ENCODE measurements at places on chromosomes 5 and 9.

DNA sequence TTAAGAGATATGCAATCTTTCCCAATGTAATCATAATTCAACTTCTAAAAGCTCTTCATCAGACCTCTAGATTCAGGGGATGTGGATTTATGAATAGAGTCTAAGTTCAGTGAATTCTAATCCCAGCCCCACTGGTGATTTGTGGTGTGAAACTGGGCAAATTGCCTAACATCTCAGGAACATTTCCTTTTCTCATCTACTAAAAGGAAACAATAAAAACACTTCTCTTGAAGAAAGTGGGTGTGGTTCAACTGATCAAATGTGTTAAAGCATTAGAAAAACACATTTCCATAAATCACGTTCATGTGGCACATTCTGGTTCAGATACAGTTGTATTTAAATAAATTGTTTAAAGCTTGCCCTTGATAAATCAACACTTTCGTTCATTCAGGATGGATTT is 631.7 kb upstream of the CDH6 start:
- no peak for DNase-seq

GRCh38 chr5:2883771-2884170 is 132.3 kb upstream of the IRX2 start:
- peak; percentile 4 for DNase-seq

GRCh38 chr9:14715102-14715501 is 7.4 kb downstream of the CER1 start:
- DNase-seq = no peak

GRCh38 chr5:2300421-2300820 is 417.7 kb upstream of the IRX4 start:
- DNase-seq = no peak

- DNase-seq = no peak
Measured at GRCh38 chr9:130368631-130369103, 76.1 kb upstream of the ASS1 start.

- no peak for DNase-seq
Measured at GRCh38 chr5:86244153-86244552, 373.6 kb upstream of the COX7C start.

GRCh38 chr5:164504141-164504772 is 998.8 kb downstream of the MAT2B start:
- DNase-seq = peak; percentile 61

DNA sequence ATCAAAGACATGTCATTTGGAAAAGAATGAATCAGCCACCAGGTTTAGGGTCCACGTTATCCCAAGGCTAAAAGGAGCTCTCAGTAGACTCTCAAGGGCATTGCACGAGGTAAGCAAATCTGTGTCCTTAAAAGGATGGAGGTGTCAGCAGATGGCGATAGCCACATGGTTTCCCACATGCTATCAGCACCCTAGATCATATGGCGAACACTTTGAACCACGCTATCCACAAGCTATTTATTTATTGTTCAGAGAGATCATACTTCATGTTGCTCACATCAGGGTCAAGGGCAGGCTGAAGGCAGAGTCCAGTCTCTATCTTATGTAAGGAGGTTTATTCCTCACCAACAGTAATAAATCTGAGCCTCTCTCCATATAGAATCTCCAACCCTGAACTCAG is 43.7 kb downstream of the CDH6 start:
- no peak for DNase-seq

DNA sequence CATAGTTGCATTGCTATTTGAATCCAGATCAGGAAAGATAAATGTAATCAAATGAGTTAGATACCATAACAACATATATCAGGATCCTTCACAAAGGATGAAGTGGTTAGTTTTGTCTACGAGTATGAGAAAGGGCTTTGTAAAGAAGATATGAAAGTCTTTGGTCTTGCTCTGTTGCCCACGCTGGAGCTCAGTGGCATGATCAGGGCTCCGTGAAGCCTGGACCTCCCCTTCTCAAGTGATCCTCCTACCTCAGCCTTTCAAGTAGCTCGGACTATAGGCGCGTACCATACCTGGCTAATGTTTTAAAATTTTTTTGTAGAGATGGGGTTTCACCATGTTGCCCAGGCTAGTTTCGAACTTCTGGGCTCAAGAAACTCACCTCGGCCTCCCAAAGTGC is 1.8 kb downstream of the SMC5 start:
- no peak for DNase-seq

- DNase-seq = no peak
Measured at GRCh38 chr9:104227108-104227507, 133.0 kb downstream of the SMC2 start.

- no peak for DNase-seq
Measured at GRCh38 chr9:97742545-97742944, 45.4 kb upstream of the XPA start.

GRCh38 chr9:34332076-34332964 is 3.0 kb downstream of the NUDT2 start:
- no peak for DNase-seq

DNA sequence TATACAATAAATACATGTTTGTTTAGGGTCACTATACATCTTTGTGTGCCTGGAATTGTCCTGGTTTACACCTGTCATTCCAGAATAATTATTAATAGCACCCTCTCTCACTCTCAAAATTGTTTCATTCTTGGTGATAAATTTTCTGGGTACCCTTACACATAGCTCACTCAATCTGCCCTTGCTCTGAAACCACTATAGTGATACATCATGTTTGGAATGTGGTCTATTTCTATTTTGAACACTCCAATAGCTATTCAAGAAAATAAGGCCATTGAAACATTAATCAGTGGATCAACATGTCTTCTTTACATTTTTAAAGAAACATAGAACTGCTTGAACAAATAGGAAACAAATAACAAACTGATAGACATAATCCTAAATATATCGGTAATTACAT is 158.7 kb downstream of the ARRDC3 start:
- no peak for DNase-seq

- no peak for DNase-seq
Measured at GRCh38 chr9:5551368-5552150, 41.2 kb downstream of the PDCD1LG2 start.

GRCh38 chr5:18329328-18329727 is 695.1 kb downstream of the TAF11L14 start:
- DNase-seq = no peak

GRCh38 chr9:126298063-126298801 is 28.4 kb upstream of the MVB12B start:
- no peak for DNase-seq

GRCh38 chr5:35185518-35185917 is 44.8 kb downstream of the PRLR start:
- no peak for DNase-seq
